CD4-positive, alpha-beta T cell treated with Interleukin-4 for 1 hour (primary cell): ENCODE measurements at places on chromosomes 5 and 9.

- DNase-seq = no peak
These were observed 482.7 kb downstream of the RAB3C start for GRCh38 chr5:59065554-59065953.

GRCh38 chr9:3359048-3359692, 166.6 kb downstream of the RFX3 start:
- DNase-seq = no peak

- no peak for DNase-seq
These were observed 338.6 kb downstream of the TMEM38B start for GRCh38 chr9:106032978-106033377.

DNA sequence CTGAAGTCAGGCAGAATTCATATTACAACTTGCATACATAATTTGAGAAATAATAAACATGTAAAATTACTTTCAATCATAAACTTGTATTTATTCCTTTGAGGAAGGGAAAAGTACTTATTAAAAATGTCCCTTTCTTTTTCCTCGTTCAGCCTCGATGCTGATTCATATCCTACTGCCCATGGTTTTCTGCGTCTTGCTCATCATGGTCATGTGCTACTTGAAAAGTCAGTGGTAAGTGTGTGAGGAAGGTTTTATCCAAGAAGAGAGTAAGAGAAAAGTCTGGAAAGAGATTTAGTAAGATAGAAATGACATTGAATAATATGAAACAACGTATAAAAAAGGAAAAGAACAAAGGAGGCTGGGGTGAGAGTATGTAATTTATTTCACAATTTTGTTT, 85.9 kb downstream of the OSMR start:
- no peak for DNase-seq
